H1 (cell line): ENCODE measurements at places on chromosomes 4 and X. TPM values are rescaled to one million over a fixed set of nuclear protein-coding genes. Genes with fewer than 3 reads are reported as not detected.

Gene ADRA2C
- 13.8 and 14.8 TPM in 2 replicates for total RNA-seq

Gene CYBB
- 0.08 and 0.09 TPM in 2 replicates for total RNA-seq

Gene BEX2
- 57.5 and 60.2 TPM in 2 replicates for total RNA-seq

DNA sequence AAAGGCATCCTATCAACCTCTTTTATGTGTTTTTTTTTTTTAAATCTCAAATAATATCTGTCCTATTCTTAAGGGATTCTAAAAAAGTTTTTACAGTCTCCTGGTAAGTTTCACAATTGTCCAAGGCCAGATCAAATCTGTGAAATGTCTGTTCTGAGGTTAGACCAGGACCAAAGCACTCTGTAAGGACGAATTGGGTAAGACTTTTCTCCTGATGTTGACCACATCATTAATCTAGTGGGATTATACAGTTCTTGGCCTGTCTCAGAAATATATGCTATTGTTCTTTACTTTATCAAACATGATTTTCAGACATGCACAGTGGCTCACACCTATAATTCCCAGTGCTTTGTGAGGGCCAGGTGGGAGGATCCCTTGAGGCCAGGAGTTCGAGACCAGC, 45.8 kb upstream of the TMEM131L start:
- DNase-seq, result no peak
- H3K36me3 ChIP-seq, result no peaks in the 10 kb centered on the region; the same call in 1 of the 2 replicates
- peaks cover 2% of the 10 kb centered on the region for H3K4me1 ChIP-seq
- H3K27ac ChIP-seq, result no peak overlapping the region

DNA sequence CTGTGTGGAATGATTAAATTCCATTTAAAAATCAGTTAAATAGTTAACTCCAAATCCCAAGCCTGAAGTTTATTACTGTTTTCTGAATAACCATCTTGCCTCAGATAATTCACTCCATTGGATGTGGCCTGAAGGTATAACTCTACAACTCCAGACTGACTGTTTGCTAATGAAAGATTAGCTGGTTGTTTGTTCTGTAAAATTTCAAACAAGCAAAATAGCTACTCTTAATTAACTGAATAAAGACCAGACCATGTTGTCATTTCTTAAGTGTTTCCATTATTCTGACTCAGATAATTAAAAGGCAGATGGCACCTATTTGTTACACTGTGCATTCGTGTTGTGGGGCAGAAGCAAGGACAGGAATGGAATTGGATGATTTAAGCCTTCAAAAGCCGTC, 78.5 kb upstream of the DDIT4L start:
- no peak for DNase-seq
- no peaks in the 10 kb centered on the region for H3K4me1 ChIP-seq
- no peak overlapping the region for H3K4me3 ChIP-seq

- DNase-seq, result no peak
- H3K4me1 ChIP-seq, result no peaks in the 10 kb centered on the region
- no peak overlapping the region for H3K27ac ChIP-seq
Observed at GRCh38 chr4:77450006-77450405, 155.6 kb upstream of the CXCL13 start.

GRCh38 chr4:176875446-176875930, 82.8 kb upstream of the VEGFC start:
- H3K36me3 ChIP-seq, result no peaks in the 10 kb centered on the region
- no peaks in the 10 kb centered on the region for H3K27me3 ChIP-seq
- H3K27ac ChIP-seq, result no peak overlapping the region

DNA sequence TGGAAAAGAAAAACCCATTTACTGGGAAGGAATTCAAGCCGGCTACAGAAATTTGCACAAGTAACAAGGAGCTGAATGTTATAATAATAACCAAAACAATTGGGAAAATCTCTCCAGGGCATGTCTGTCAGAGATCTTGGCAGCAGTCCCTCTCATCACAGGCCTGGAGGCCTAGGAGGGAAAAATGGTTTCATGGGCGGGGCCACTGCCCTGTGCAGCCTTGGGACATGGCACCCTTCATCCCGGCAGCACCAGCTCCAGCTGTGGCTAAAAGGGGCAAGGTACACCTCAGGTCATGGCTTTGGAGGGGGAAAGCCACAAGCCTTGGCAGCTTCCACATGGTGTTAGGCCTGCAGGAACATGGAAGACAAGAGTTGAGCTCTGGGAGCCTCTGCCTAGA, 513.1 kb upstream of the CNKSR2 start:
- DNase-seq, result no peak
- H3K36me3 ChIP-seq, result no peaks in the 10 kb centered on the region
- no peak overlapping the region for H3K27ac ChIP-seq
